Activated CD4-positive, alpha-beta T cell treated with anti-CD3 and anti-CD28 coated beads, Interleukin-2, amount 50 U/mL, for 1 hour (primary cell): ENCODE measurements at places on chromosomes 6 and 20.

GRCh38 chr6:112398686-112399085, 51.6 kb downstream of the RFPL4B start:
- DNase-seq: no peak

GRCh38 chr20:64212755-64213154, 42.8 kb upstream of the PCMTD2 start:
- DNase-seq: no peak

DNA sequence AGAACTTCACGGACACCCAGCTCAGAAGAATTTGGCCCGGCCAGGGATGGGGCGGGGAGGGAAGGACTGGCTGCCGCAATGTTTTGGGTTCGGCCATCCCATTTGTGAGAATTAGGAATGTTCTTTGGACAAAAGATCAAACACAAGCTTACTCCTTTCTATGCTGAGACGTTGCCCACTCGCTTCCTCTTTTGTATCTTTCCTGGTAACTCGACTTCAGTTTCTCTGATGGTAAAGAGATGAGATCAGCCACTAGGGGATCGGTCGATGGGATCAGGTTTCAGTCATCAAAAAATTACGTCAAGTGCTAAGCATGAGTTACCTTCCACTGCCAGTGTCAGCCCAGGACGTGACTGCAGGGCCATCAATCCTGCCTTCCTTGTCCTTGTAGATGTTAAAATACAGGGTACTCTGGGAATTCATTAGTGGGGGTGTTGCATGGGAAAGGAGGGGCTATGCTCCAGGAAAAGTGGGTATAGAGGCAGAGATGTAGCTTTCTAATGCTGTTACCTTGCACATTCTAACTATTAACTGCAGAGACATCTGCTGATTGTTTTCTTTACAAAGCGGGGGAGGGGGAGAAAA, 190.2 kb downstream of the TSHZ2 start:
- no peak for DNase-seq

- DNase-seq: no peak
Observed at GRCh38 chr20:7975851-7976414, 35.7 kb upstream of the HAO1 start.

GRCh38 chr6:143329323-143329722, 121.2 kb downstream of the ADAT2 start:
- DNase-seq: no peak

- DNase-seq: no peak
Observed at GRCh38 chr6:12331951-12332749, 42.0 kb downstream of the EDN1 start.

DNA sequence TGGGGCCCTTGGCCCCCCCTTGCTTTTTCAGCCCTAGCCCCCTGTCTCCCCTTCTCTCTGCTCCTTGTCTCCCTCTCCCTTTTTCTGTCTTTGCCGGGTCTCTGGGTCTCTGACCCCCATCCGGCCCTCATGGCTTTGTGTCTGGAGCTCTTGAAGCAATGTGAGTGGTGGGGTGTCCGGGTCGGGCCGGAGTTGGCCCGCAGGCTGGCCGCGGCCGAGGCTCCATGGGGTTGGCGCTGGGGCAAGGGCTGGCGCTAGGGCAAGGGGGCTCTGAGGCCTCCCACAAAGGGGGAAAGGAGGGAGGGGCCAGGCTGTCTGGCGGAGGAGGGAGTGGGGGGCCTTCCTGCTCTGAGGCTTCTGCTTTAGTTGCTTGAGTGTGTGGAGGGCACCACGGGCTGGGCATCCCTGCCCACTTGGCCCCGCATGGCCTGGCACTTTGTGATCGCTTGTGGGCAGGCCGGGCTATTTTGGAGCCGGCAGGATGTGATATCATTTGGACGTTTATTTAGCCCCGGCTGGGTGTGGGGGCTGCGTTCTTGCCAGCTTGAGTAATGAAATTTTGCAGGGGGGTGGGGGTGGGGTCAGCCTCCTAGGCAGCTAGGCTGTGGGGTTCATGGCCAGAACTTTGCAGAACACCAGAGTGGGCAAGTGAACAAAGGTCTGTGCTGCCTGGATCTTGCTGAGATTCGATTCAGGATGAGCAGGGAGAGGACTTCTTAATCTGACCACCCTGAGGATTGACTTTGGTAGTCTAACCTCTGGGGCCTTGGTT, 78.7 kb upstream of the MYL9 start:
- DNase-seq: no peak

DNA sequence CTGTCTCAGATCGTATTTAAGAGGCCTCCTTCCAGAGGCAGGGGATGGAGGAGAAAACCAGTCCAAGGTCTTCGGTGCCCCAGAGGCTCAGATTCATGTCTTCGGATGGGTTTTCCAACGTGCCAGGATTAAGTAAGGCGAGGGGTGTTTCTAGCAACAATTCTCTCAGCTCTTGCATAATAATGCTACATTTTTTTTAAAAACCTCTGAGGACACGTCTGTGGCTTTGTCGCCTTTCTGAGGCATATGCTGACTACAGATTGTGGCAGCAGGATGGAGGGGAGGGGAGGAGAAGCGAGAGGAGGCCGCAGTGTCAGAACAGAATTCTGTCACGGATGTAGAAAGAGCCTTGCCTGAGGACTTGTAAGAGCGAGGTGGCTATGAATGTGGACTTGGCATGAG, 17.7 kb upstream of the CCDC167 start:
- DNase-seq: peak; percentile 69

- no peak for DNase-seq
Observed at GRCh38 chr20:10357974-10358373, 76.0 kb downstream of the MKKS start.

- DNase-seq: no peak
Observed at GRCh38 chr20:63778034-63778752, 38.6 kb downstream of the SLC2A4RG start.

DNA sequence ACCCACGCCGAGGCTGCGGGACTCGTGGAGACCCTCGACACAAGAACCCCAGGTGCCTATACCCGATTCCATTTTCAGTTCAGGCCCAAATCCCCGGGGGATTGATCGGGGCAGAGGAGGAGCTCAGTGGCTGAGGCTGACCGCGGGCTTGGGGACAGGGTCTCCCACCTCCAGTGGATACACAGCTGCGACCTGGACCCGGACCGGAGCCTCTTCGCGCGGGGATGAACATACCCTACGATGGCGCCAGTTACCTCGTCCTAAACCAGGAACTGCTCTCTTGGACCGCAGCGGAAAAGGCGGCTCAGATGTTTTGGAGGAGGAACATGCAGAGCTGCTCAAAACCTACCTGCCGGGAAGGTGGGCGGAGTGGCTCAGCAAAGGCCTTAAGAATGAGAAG, 27.4 kb upstream of the HLA-G start:
- no peak for DNase-seq

DNA sequence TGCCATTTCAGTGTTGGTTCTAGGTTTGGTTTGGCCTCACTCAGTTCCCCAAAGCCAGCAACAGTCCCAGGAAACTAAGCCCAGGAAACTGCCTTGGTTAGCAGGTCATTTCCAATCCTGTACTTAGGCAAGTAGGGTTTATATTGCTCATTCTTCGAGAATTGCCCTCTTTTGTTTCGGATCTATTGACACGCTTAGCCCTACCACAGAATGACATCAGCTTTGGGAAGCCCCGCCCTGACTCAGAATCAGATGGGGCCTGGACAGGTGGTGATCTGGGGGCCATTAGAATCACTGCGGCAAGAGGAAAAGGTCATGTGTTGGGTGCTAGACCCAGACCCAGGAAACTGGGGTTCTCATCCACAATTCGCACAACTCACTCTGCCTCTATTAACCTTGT, 578.2 kb downstream of the QKI start:
- DNase-seq: no peak

GRCh38 chr20:41407607-41408006, 41.0 kb upstream of the EMILIN3 start:
- no peak for DNase-seq

GRCh38 chr6:89400912-89401399, 11.1 kb downstream of the RRAGD start:
- DNase-seq: no peak

- DNase-seq: no peak
Observed at GRCh38 chr6:166954118-166954713, 2.1 kb downstream of the RNASET2 start.

DNA sequence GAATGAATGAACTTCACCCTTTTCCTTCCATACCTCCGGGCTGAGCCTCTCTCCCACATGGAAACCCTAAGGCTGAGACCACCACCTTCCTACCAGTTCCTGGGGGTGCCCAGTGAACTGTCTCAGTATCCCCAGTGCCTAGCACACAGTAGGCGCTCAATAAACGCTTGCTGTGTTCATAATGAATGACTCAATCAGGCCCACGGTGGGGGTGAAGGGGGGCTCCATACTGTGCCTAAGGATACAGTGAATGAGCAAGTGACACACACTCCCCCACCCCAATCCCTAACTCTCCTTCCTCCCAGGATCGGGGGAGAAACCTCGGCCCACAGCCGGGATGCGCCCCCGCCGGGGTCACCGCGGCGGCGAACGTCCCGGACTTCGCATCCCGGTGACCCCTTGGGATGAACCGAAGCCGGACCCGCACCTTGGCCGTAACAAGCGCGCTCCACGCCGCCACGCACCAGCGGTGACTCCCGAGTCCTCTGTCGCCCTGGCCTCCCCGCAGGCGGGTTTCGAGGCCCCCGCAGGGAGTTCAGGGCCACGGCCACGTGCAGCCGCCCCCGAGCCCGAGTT, 592 bp downstream of the KCNG1 start:
- DNase-seq: no peak

GRCh38 chr6:125871365-125871764, 80.6 kb downstream of the NCOA7 start:
- no peak for DNase-seq

- no peak for DNase-seq
Observed at GRCh38 chr20:43404878-43405277, 52.8 kb upstream of the SRSF6 start.

GRCh38 chr6:159565181-159565710, 127.8 kb downstream of the SOD2 start:
- DNase-seq: no peak

DNA sequence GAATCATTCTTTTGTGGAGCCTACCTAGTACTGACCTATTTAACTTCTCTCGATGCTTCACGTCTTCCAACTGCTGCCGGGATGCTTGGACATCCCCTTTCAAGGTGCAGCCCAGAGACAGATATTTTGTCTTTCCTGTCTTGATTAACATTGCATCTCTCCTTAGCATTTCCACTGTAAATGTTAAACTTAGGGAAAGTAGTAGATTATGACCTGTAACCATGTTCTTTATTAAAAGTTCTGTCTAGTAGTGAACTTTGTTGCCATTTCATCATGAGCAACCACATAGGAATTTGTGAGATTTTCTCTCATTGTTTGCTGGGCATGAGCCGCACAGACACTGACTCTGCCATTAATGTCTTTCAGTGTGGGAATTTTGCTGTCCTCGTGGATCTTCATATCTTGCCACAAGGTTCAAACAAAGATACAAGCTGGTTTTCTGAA, 117.9 kb downstream of the JAG1 start:
- no peak for DNase-seq

- DNase-seq: no peak
Observed at GRCh38 chr6:137217801-137218472, 1.2 kb downstream of the IFNGR1 start.

GRCh38 chr6:169342710-169343109, 89.1 kb upstream of the THBS2 start:
- DNase-seq: no peak

GRCh38 chr6:108071736-108072276, 2.7 kb downstream of the OSTM1 start:
- DNase-seq: no peak

DNA sequence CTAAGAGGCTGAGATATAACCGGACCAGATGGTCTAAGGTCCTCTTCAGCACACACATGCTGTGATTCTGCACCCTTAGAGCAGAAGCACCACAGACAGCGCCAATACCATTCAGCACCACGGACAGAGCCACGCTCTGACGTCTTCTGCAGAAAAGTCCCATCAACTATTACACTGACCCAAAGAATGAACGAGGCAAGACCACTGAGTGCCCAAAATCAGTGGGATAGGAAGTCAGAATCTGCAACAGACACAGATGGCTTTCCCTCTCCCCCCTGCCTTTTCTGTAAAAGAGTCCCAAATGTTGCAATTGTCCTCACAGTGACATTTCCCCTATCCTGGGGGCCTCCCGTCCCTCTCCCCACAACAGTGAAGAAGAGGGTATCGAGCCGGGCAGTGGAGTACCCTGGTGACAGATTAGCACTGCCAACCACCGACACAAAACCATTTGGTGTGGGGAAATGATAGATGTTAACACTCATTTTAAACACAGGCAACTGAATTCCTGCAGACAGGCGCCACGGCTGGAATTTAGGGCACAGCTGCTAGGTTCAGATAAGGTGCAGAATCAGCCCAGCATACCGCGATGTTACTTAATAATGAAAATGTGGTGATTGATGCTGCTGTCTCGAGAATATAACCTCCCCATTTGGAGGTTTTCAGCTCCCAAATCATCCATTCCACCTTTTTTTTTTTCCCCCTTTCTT, 66.6 kb upstream of the CTNNBL1 start:
- DNase-seq: peak; percentile 20

- no peak for DNase-seq
Observed at GRCh38 chr6:25972902-25973301, 10.3 kb downstream of the TRIM38 start.

DNA sequence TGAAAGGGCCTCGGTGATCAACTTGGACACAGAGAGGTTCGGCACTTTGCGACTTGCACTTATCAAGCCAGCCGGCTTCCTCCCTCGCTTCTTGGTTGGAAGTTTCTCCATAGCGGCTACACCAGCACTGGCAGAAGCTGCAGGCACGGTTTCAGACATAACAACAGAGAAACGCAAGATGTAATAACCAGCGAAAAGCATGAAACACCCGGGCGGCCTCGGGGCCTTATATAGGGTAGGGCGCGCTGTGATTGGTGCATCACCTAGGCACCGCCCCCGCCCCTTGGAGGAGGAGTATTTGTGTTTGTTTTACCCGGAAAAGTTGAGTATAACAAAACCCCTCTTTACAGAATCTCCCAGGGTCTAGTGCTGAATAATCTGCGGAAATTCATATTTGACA, 20.7 kb downstream of the HFE start:
- no peak for DNase-seq

GRCh38 chr6:470051-470900, 78.7 kb downstream of the IRF4 start:
- DNase-seq: no peak

GRCh38 chr6:149888659-149889058, 9.3 kb downstream of the RAET1E start:
- DNase-seq: no peak

DNA sequence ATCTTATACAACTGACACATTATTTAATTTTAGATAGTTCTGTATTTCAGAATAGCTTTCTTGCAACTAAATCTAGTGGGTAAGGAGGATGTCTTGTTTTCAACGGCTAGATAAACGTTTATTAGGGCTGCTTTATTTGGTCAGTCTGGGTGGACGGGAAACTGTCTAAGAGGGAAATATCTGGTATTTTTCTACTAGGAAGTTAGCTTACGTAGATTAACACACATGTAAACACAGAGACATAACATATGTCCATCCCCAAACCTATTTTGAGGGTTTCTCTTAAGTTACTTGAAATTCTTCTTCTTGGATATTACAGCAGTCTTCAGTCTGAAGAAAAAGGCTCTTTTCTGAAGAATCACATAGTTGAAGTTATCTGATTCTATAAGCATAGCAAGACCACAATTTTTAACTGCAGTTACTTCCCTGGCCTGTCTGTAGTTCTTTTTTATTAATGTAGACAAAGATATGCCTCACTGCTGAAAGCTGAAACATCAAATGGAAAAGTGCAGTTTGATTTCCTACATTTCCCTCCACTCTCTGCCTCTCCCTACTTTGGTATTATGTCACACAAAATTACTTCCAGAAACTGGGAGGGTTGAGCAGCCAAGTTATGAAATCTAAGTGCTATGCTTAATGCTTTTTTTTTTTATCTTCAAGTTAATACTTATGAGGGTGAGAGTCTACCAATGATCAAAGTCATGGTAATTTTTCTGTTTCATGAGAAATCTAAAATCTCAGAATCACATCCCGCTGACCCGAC, 37.4 kb downstream of the PLAGL1 start:
- no peak for DNase-seq

GRCh38 chr6:120608826-120609225, 725.5 kb downstream of the TBC1D32 start:
- no peak for DNase-seq
